ENCODE measurements at places on chromosomes 6 and 20.

- no peak for DNase-seq
These were observed 41.5 kb downstream of the MAN1A1 start for GRCh38 chr6:119308048-119308570.

DNA sequence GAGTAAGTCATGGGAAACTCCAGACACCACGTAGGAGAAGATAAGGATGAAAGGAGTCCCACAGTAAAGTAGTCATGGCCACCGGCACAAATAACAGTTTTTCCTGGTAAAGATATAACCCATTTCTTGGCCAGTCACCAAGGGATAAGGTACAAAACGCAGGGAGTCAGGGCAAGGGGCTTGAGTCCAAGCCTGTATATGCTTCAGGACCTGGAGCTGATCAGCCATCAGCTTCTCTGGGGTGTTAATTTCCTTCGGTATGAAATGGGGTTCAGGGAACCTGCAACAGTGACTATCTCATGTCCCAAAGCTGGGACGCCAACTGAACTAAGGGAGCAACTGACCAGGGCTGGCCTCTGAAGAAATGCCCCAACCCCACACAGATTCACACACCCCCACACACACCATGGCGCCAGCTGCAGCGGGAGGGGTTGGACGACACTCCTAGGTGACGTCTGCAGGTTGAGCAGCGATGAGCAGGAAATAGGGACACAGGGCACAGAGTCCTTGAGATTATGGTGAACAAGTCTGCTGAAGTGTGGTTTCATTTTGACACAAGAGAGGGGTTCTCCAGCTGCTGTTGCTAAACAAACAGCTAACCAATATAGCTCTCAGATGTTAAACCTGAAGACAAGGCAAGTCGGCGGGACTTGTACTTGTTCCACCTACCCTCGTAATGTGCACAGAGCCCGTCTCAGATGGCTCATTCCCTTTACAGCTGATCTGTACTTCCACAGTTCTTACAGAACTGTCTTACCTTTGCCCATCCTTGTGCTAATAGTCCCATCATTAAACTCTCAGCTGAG is 7.4 kb upstream of the ADTRP start:
- peak; percentile 86 for DNase-seq

- no peak for DNase-seq
These were observed 19.6 kb downstream of the DYNLT1 start for GRCh38 chr6:158624684-158625682.

GRCh38 chr6:45645302-45645701 is 267.6 kb upstream of the SUPT3H start:
- DNase-seq, result peak; percentile 54

DNA sequence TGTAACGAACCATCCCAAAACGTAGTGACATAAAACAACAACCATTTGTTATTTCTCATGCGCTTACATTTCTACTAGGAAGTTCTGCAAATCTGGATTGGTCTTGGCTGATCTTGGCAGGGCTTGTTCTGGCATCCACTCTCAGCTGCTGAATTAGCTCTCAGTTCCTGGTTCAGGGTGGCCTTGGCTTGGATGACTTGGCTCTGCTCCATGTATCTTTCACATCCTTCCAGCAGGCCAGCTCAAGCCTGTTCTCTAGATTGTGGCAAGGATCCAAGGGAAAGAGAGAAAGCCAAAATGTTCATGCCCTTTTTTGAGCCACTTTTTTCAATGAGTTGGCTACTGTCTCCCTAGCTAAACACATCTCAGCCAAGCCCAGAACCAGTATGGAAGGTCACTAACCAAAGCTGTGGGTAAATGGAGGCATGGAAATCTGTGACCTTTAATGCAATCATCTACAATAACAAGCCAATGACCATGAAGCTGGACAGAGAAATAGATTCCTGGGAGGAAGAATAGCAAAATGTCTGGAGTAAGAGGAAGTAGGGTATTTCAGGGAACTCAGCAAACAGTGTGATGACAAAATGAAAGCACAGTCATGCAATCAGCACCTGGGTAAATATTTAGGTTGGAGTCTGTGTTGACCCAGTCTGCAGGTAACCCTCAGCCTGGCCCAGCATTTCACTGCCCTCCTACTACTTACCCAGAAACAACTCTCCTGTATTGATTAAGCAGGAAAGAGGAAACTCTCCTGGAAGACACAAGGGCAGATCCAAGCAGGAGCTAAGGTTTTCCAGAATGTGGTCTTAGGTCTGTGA is 32.7 kb upstream of the SNAP25 start:
- no peak for DNase-seq

GRCh38 chr6:3329393-3330051 is 70.8 kb downstream of the PSMG4 start:
- DNase-seq, result no peak

- DNase-seq, result no peak
These were observed 214.2 kb upstream of the PDE10A start for GRCh38 chr6:165877192-165877591.

DNA sequence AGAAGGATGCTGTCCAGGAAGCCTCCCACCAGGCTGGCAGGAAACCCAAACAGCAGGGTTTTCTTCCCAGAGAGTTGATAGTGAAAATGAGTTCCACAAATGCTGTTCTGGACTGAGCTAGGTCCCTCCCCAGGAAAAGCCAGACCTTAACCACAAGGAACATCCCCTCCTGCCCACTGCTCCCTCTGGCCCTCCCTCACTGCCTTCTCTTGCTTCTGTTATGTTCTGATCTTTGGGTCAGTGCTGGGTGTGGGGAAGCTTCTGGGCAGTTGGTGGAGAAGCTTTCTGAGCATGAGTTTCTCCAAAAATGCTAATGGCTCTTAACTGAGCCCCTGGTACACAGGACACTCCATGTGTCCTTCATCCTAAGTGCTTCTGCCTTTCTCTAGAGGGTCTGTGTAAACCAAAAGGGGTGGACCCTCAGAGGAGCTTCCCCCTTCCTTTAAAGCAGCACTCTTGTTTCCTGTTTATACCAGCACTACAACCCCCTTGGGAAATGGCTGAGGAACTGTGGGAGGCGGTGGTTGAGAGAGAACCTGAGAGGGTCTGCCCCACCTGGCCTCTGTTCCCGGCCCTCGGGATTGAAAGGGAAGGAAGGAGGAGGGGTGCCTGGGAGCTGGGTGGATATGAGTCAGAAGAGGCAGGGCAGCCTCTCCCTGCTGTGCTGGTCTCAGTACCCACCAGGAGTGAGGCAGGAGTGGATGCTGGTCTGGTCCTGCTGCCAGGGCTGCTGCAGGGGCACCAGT is 42.0 kb downstream of the CDS2 start:
- DNase-seq, result no peak

- peak; percentile 98 for DNase-seq
These were observed at the start of gene TCFL5 for GRCh38 chr20:62861726-62862336. Gene TCFL5, minus strand, starts transcription at chr20:62861822. Its CDS starts 152 bp downstream, at chr20:62861670.

- no peak for DNase-seq
These were observed 80.5 kb downstream of the YTHDF1 start for GRCh38 chr20:63135411-63135810.

DNA sequence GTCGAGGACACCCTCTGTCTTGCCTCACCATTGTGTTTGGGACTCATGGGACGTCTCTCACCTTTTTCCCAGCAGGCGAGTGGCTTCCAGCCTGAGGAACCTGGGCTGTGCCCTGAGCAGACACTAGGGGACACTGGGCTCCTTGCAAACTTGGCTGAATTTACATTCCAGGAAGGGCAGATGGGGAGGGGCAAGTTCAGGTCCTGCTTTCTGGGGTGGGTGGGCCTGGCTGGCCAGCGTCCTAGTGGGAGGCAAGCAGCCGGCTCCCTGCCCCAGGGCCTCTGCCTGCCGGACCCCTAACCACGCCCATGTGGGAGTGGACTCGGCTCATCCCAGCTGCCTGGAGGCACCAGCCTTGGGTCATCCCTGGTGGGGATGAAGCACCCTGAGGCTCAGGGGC is 48.2 kb upstream of the MLN start:
- no peak for DNase-seq

Measured in GM13977 (cell line).